Astrocyte of the cerebellum (primary cell): ENCODE measurements at places on chromosomes 2 and 18.

- DNase-seq = peak; percentile 83
Observed at GRCh38 chr18:44229693-44230108, 451.0 kb upstream of the SETBP1 start.

DNA sequence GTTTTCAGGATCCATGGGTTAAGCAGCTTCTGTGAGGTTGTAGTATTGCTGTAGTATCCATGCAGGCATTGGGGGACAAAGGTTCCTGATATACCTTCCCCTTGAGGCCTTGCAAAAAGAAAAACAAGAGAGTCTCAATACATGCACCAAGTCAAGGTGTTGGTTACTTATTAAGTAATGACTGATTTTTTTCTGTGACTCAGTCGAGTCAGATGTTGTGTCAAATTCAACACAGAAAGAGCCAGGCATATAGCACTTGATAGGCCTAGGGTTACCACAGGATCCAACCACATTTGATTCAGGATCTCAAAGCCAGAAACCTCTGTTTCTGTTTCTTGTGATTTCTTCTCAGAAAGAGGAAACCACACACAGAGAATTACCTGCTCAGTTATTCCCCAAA is 24.9 kb upstream of the CD8A start:
- no peak for DNase-seq

DNA sequence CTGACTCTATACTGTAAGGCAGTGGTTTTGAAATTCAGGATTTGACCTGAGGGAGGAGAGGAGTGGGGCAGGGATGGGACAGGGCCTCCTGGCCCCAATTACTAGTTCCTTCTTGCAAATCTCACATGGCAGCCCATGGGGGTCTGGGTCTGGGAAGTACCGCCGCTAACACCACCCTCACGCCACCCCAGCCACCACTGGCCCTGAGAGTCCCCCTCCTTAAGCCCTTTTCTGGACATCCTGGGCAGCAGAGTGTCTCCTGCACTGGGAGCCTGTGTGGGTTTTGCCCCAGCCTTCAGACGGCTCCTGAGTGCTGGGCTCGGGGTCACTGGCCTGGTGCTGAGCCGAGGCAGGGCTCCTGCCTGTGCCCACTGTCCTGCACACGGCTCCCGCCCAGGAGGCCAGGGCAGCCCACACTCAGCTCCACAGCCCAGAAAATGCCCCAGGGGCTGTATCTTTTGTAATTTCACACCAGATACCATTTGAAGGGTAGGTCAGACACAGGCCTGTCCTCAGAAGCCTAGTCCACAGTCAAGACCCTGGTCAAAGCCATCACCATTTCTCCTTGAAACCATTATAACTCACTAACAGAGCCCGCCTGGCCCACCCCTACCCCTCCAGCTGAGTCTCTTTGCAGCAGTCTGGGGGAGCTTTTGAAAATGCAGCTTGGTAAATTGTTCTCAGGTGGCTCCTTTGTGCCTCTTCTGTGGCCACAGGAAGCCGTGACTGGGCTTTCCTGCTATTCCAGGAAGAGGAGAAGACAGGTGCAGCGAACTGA is 55.1 kb downstream of the CYP27C1 start:
- DNase-seq = no peak

GRCh38 chr18:39198376-39198775 is 1632.8 kb upstream of the CELF4 start:
- DNase-seq = peak; percentile 26

GRCh38 chr2:239729681-239730566 is 295.2 kb downstream of the NDUFA10 start:
- DNase-seq = no peak

DNA sequence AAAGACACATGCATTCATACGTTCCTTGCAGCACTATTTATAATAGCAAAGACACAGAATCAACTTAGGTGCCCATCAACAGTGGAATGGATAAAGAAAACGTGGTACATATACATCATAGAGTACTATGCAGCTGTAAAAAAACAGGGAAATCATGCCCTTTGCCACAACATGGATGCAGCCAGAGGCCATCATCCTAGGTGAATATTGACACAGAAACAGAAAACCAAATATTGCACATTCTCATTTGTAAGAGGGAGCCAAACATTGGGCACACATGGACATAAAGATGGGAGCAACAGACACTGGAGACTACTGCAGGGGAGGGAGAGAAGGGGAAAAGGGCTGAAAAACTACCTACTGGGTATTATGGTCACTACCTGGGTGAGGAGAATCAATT is 73.5 kb downstream of the SESTD1 start:
- no peak for DNase-seq

DNA sequence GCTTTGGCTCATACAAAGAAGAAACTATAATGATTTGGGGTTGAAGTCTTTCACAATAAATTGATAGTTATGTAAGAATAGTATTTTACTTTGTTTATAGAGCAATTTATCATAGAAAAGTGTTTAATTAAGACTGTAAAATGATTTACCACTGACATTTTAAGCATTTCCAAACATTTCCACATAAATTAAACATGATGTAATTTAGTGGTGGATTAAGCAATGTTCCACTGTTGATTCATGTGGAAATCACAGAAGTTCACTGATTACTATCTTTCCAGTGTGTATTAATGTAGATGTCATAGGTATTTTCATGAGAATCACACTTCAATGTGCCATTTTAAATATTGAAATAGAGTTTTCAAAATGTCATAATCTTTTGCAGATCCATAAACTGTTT is 40.1 kb upstream of the GRB14 start:
- no peak for DNase-seq

GRCh38 chr2:202778217-202778616 is 93.3 kb downstream of the ICA1L start:
- no peak for DNase-seq

- DNase-seq = no peak
Observed at GRCh38 chr2:108414256-108414876, 34.6 kb upstream of the GCC2 start.

- DNase-seq = no peak
Observed at GRCh38 chr2:161915121-161915520, 158.9 kb downstream of the DPP4 start.

DNA sequence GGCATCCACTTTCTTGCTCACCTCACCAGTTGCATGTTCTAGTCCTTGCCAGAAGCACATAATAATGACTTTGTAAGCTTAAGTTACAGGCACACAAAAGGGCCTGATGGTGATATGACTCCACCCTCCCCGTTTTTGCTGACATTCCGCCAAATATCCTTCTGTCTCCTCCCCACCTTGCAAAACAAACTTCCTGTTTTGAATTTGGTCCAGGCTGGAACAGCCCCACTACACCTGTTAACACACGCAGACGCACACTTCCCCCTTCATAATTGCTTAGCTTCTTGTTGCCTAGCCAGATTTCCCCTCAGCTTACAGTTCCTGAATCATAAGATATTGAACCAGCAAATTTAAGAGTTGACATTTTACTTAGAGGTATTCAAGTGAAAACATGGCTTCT is at the start of gene MGAT5:
MGAT5 (plus strand) TSS at position 269 of the 400 bp plus-strand sequence. CDS start 332 bp downstream, outside the sequence.
- DNase-seq = no peak

DNA sequence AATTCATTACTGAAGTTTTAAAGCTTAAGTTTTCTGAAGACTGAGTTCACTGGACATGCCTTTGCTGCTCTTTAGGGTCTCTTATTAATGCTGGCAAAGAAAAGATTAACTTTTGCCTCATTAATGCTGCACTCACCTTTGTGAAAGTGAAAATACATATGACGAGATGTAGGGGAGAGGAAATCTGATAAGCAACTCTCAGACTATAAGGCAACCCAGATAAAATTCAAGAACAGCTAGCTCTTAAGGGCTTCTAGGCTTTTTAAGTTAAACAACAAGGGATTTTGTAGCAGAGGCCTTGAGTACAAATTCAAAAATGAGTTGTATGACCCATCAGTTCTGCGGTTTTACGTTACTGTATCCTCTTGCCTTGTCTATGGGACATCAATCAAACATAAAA is 143.7 kb downstream of the USP34 start:
- no peak for DNase-seq

- no peak for DNase-seq
Observed at GRCh38 chr2:25338401-25338800, 3.3 kb downstream of the DNMT3A start.

- no peak for DNase-seq
Observed at GRCh38 chr18:14949800-14950664, 202.1 kb downstream of the ANKRD30B start.

DNA sequence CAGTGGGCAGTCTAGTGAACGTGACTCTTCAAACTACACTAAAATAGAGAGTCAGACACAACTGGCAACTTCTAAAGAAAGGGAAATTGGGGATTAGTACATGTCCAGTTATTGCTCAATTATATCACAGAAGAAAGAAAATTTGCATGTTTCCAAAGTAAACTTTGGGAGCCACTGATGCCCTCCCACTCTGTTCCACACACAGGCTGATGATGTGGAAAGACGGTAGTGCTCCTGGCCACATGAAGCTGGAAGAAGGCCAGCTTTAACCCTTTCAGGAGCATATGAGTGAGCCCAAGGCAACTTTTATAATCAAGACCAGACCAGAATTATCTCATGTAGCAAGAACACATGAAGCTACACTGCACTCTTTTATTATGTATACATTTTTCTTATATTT is 141.0 kb downstream of the NR4A2 start:
- DNase-seq = no peak

GRCh38 chr2:20660506-20661420 is 6.2 kb upstream of the GDF7 start:
- no peak for DNase-seq

- DNase-seq = peak; percentile 16
Observed at GRCh38 chr2:46493241-46493970, 14.0 kb downstream of the TMEM247 start.

- no peak for DNase-seq
Observed at GRCh38 chr2:202018950-202019349, 14.7 kb upstream of the FZD7 start.

DNA sequence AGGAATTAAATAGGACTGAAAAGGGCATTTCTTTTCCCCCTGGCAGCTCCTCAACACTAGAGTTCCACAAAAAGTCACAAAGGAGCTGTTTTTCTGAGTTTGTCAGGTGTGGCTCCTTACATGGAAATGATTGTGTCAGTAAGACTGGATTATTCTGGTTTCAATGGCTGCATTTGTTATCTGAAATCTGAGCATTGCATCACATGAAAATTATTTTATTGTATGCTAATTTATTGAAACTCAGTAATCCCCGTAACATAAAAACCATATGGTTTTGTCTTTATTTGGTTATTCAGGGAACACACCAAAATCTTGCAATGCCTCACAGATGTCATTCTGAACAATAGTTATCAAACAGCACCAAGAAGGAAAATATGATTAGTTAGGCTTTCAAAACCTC is 439.7 kb upstream of the TNP1 start:
- DNase-seq = no peak

- DNase-seq = peak; percentile 87
Observed at GRCh38 chr2:182587831-182588230, 128.2 kb upstream of the DNAJC10 start.

DNA sequence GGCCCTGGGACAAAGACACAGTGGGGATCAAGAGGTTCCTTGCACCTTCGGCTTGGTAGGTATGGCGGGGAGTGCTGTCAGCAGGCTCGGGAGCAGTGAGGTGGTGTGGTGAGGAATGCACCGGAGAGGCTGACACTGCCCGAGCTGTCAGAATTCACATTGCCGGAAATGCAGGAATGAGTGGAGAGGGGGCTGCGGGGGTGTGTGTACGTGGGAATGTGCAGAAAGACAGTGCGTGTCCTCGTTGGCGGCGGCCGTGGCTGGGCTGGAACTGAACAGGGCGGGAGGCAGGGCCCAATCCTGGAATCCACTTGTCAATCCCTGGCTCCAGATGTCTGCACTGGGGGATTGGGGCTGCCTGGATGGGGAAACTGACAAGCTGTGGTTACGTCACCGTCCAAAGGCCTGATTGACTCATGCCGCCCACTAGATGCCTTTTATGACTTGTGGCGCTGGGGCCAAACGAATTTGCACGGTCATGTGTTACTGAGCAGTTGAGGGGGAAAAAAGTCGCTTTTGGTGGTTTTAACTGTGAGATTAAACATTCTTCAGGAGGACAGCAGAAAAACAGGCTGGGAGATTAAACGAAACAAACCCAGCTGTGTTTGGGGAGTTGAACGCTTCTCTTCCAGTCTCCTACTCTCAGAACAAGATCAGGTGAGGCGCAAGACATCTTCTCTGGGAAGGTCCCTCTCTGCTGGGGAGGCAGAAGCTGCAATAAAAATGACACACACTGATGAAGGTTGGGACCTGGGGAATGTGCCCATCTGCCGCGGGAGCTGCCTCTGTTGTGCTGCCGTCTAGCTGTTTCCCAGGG is 189.4 kb upstream of the GLI2 start:
- peak; percentile 59 for DNase-seq
